ENCODE measurements at places on chromosomes 1 and 21. TPM values are rescaled to one million over a fixed set of nuclear protein-coding genes. Genes with fewer than 3 reads are reported as not detected.

LCE1D gene
- not detected for total RNA-seq

EVA1B gene
- 202 TPM for total RNA-seq

FMO5 gene
- 1.3 TPM for total RNA-seq

PTPRF gene
- total RNA-seq: 32.2 TPM

PRAMEF25 gene
- total RNA-seq: not detected

KRTAP20-1 gene
- total RNA-seq: not detected

AK5 gene
- total RNA-seq: 8.8 TPM

UBASH3A gene
- total RNA-seq: not detected

OLFML2B gene
- 13.5 TPM for total RNA-seq

RGS8 gene
- under 0.01 TPM for total RNA-seq

SGIP1 gene
- 61.1 TPM for total RNA-seq

C1orf198 gene
- total RNA-seq: 87.2 TPM

OR6K6 gene
- not detected for total RNA-seq

LPAR3 gene
- 0.13 TPM for total RNA-seq

LCE3D gene
- total RNA-seq: not detected

UBXN10 gene
- not detected for total RNA-seq

ADGRL4 gene
- 55.9 TPM for total RNA-seq

RHCE gene
- 0.81 TPM for total RNA-seq

KLF17 gene
- total RNA-seq: 0.26 TPM

ADCY10 gene
- total RNA-seq: 0.26 TPM

AADACL4 gene
- total RNA-seq: not detected

CATSPERE gene
- 0.62 TPM for total RNA-seq

CYP4Z1 gene
- total RNA-seq: 0.13 TPM

GNAT2 gene
- 0.19 TPM for total RNA-seq

CNST gene
- total RNA-seq: 18.1 TPM

LEMD1 gene
- total RNA-seq: not detected

CYP4B1 gene
- not detected for total RNA-seq

CR1L gene
- total RNA-seq: not detected

OR2G3 gene
- total RNA-seq: not detected

A3GALT2 gene
- total RNA-seq: not detected

Measured in aortic smooth muscle cell (primary cell).